ENCODE measurements at places on chromosomes 1 and 21.

DNA sequence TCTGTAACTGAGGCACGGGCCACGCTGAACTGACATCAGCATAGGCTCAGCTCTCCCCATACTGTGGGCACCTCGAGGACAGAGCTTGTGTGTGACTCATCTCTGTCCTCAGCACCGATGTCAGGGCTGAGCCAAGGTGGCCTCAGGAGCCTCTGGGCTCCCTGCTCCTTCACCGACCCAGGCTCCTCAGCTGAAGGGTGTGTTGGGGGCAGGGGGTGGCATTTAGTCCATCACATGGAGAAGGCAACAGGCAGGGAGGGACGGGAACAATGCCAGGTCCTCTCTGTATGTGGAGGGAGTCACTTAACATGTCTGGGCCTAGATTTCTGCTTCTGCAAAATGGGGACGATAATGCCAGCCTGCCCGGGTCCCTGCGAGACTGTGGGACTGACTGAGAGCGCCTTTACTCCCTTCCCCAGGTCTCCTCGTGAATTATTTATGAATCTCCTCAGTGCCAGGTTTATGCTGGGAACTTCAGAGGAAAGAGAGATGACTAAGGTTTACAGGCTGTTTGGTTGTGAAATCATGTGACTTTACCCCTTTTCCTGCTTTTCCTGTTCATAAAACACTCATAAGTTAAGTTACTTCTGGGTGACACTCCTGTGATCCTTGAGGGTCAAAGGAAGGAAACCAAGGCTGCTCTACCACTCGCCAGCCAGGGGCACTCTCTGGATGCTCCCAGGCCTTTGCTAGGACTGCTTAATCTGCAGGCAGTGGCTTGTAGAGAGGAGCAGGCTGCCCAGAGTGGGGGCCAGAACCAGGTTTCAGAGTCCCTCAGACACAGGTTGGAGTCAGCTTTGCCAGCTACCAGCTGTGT is 16.2 kb downstream of the TTC39A start:
- no peak for DNase-seq

- no peak for DNase-seq
These were observed 73.3 kb upstream of the WDR26 start for GRCh38 chr1:224507771-224508523.

DNA sequence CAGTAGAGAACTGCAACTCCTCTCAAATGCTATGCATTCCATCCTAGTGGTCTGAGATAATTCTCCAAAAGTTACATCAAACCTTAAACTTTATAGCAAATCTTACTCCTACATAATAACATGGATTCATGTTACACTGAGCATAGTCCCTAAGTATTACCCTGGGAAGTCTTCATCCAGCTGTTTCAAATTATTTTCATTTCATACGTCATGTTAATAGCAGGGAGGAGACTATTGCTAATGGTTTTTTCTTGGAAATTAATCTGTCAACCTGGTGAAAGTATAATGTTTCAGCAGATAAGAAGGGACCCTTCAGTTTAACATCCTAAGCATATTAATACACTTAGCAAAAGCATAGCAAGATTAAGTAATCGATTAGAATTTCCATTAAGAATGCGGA is 318.1 kb downstream of the USP25 start:
- DNase-seq, result no peak

DNA sequence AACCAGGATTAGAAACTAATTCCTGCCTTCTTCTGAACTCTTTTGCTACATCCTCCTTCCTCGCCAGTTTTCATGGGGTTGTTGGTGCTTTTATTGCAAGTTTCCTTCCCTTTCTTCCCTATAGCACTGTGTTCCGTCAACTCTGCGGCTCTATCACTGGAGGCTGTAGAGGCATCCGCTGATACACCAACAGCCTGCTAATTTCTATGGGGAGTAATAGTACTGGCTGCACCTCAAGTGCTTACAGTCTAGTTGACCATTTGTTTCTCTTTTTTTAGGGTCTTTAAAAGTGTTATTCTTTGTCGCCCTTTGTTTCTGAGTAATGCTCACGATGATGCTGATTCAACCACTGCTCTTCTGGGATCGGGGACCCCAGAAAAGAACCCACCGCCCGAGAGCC is 746 bp downstream of the MIS18A start:
- no peak for DNase-seq

- DNase-seq, result no peak
These were observed 33.1 kb downstream of the FAM177B start for GRCh38 chr1:222769971-222770620.

- peak; percentile 65 for DNase-seq
These were observed 8.6 kb upstream of the PLA2G2C start for GRCh38 chr1:20194757-20195461.

DNA sequence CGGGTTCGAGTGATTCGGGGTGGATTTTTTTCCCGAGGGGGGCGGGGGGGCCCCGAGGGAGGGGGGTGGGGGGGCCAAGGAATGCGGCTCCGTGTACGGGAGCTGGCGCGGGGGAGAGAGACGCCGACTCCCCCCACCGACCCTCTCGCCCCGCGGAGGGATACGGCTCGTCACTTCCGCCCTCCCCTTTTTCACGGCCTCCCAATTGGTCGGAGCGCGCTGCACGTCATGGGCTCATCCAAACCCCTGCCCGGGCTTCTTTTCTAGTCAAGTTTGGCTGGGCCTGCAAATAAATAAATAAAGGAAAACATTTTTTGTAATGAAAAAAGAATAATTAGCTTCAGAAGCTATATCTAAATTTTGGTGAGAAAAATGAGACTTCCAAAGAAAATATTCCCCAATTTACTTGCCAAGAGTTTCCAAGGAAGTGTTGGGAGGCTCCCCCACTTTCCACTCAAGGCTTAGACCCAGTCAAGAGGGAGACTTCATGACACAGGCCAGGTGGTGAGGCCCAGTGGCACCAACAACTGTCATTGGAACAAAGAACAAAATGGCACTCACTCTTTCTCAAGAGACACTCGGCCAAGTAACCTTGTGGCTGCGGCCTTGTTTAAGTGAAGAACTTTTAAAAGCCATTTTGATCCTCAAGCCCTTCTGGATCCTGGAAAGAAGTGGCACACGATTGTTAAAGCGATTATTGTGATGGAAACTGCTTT is at the start of gene POGZ:
Gene POGZ (minus strand): TSS at position 164 of the 716 bp plus-strand sequence. CDS start 17,290 bp downstream, outside the sequence.
- DNase-seq, result peak; percentile 93

All from stimulated activated CD4-positive, alpha-beta T cell treated with anti-CD3 and anti-CD28 coated beads, Interleukin-1b, Interleukin-23, amount 100 ng/mL, for 24 hours (primary cell).